HT-29 (cell line): ENCODE measurements at places on chromosomes 12 and 14.

- DNase-seq: no peak
These were observed 134.0 kb downstream of the TMEM117 start for GRCh38 chr12:43969882-43970281.

- DNase-seq: no peak
These were observed 945.4 kb upstream of the FLRT2 start for GRCh38 chr14:84584511-84584910.

- DNase-seq: no peak
These were observed 339.0 kb downstream of the CACNA1C start for GRCh38 chr12:2391740-2392331.

DNA sequence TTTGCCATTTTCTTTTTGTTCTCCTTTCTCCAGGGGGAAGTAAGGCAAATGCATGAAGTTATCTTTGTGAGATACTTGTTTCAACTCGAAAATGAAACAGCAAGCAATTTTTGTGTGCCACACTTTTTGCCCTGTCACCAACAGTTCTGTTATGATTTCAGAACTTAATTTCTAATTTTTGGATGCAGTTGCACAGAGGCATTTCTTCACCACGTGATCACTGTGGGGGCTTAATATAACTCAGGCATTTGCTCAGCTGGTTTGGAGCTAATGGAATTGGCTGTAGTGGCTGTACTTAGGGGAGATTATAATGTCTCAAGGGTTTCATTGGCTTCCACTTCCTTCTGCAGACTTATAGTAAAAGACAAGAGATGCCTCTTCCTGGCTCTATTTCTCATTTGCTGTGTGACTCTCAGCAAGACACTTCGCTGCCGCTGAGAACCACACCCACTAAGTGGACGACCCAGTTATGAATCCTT lies 452.4 kb downstream of the RAD51B start:
- no peak for DNase-seq

- no peak for DNase-seq
These were observed 42.4 kb downstream of the PLEKHG3 start for GRCh38 chr14:64746298-64747250.

DNA sequence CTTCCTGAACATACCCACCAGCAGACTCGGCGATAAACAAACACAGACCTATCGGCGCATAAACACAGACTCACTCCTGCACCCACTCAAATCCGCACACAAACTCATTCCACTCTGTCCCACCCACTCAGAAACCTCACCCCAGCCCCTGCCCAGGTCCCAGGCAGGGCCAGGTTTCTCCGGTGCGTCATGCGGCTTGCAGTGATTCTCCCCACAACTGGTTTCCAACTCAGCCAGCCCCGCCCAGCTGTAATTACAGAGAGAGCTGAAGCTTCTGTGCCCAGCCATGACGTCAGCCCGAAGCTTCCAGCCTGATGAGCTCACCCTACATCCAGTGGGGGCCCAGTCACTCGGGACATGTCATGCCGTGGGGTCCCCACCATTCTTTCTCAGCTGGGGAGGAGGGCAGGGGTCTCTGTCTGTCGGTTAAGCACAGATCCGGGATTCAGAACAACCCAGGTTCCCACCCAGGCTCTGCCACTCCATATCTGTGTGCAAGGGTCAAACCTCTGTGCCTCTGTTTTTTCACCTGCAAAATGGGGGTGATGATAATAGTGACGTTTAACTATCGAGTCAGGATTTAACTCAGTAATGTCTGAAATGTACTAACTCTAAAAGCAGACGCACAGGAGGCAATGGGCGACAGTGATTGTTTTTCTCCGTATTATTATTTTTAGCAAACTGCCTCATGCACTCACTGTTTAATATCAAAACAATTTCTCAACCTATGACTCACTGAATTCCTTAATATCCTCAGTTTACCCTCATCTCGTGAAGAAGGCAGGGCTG lies 2.3 kb upstream of the HSPB8 start:
- DNase-seq: peak; percentile 34

DNA sequence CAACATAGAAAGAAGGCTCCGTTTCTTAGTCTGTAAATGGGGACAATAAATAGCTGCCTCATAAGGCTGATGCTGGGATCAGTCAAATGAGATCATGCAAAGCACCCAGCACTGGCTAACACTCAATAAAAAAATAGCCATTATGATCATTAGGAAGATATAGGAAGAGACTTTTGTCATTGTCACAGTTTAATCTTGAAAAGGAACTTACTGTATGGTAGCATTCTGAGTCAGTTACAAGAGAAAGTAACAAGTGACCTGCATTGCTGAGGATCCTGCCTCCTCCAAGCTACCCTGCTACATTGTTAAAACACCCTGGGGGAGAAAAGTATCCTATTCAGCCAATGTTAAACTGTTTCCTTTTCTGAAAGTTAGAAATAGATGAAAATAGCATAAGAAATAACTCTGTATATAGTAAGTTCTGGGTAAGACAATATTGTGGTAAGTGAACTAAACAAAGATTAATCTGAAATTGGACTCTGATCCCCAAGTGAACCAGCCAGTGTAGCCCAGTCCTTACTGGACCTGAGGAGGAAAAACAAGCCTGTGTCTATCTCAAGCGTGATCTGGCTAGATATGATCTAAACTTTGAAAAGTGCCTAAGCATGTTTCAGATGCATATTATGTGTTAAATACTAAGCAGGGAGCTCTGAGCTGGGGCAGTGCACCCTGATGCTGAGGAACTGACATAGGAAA lies 3.6 kb upstream of the NUDT4 start:
- peak; percentile 60 for DNase-seq

DNA sequence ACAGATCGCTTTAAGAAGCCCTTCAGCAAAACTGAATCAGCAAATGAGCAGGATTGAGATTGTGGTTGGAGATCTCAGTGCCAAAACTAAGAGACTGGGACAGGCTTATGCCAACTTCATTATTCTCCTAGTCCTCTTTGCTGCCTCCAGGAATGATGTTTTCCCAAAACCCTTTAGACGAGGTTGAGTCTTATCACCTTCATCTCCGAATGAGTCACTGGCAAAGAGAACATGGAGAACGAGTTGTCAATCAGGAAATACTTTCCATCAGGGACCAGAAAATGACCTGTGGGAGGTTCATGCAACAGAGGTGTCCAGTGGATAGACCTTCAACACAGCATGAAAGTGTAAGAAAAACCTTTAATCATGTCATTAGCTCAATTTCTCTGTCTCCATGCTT lies 461.5 kb downstream of the RMST start:
- DNase-seq: peak; percentile 47

- DNase-seq: no peak
These were observed 79.4 kb downstream of the ST8SIA1 start for GRCh38 chr12:22255097-22255496.

DNA sequence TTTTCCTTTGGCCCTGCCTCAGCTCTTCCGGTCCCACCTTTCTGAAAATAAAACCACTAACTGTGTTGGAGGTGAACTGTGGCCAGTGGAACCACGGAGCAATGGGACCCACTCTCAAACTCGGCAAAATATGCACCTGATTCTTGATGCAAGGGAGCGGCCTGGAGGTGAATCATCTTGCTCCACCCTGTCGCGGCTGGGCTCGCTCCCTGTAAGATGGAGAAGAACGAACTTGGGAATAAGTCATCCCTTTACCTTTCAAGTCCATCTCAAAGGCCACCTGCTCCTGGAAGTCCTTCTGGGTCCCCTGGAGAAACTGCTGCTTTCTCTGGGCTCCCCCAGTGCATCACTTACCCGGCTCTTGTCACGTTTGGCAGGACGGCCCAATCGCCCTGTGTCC lies 309.9 kb downstream of the BCL11B start:
- DNase-seq: peak; percentile 44

- no peak for DNase-seq
These were observed 142.1 kb downstream of the AKAP6 start for GRCh38 chr14:32471181-32471580.

DNA sequence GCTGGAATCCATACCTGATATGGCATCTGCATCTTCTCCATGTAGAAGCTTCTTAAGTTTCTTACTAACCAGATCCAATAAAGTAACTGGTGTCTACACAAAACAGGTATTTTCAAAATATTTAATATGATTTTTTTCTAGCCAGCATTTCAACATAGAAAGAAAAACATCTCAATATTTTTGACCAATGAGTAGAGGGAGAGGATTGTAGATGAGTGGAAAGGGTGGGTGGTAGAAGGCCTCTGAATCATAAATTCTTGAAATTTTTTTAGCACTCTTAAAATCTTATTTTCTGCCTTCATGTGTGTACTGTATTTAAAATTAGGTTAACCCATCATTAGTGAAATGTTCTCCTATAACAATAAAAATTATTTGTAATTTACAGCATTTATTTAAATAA lies 18.0 kb downstream of the DEPDC4 start:
- DNase-seq: no peak

GRCh38 chr12:116833474-116833873 lies 47.8 kb downstream of the HRK start:
- DNase-seq: no peak

- no peak for DNase-seq
These were observed 1552.4 kb upstream of the FLRT2 start for GRCh38 chr14:83977583-83977982.

DNA sequence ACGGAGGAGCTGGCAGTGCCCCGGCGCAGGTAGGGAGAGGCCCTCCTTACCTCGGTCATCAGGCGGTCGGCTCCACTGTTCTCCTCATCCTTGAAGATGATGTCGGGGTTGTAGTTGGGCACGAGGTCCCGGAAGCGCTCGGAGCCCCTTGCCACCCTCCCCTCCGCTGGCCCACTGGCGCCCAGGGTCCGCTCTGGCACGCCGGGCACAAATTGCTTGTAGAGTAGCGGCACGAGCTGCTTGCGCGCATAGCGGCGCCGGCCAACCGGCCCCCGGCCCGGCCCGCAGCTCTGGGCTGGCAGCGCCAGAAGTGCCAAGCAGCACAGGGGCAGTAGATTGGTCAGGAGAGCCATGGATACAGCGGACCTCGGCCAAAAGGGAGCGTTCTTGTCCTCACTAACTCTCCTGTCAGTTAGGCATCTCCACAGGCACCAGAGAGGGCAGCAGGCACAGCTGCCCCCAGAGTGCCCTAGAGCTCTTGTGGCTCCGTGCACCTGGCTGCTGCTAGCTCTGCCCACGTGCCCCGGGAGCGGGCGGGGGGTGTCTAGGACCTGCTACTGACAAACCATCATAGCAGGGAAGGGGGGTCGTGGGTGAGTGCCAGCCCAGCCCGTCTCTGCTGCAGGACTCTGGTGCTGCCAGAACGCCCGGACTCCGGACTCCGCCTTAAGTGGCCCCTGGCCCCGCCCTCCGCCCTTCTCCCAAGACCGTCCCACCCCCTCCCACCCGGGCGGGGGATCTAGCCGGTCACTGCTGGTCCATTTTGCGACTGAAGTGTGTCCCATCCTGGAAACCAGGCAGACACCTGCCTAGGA lies at the start of gene DHH:
Gene DHH (minus strand): TSS at position 642 of the 815 bp plus-strand sequence. CDS start 289 bp downstream, at position 353.
- DNase-seq: no peak

- DNase-seq: no peak
These were observed 451.4 kb upstream of the PDE3A start for GRCh38 chr12:19916974-19917373.

DNA sequence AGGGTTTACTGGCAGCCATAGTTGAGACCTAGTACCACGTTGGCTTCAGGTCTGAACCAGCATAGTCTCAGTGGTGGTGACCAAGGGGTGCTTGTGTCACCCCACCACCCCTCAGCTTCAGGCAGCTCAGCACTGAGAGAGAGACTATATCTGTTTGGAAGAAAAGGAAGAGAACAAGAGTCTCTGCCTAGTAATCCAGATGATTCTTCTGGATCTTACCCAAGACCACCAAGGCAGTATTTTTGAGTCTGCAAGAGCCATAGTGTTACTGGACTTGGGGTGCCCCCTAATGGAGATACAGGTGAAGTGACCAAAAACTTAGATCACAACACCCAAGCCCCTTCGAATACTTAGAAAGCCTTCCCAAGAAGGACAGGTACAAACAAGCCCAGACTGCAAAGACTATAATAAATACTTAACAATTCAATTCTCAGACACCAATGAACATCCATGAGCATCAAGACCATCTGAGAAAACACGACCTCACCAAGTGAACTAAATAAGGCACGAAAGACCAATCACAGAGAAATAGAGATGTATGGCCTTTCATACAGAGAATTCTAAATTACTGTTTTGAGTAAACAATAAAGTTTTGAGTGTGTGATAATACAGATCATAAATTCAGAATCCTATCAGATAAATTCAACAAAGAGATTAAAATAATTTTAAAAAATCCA lies 107.0 kb downstream of the HELB start:
- peak; percentile 47 for DNase-seq
